ENCODE measurements at places on chromosomes 2 and 18.
A peak's percentile ranks its signal among the peaks of the same experiment; 100 is the strongest.

DNA sequence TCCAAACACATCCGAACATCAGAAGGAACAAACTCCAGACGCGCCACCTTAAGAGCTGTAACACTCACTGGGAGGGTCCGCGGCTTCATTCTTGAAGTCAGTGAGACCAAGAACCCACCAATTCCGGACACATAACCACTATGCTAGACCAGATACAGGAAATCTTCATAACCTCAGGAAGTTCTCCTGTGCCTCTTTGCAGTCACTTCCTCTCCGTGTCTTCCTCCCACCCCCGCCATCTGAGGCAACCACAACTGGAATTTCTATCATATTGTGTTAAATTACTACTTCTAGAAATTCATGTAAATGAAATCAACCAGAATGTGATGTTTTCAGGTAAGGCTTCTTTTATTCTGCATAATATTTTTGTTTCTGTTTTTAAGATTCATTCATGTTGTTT, 631.0 kb upstream of the NXPH2 start:
- DNase-seq, result no peak

DNA sequence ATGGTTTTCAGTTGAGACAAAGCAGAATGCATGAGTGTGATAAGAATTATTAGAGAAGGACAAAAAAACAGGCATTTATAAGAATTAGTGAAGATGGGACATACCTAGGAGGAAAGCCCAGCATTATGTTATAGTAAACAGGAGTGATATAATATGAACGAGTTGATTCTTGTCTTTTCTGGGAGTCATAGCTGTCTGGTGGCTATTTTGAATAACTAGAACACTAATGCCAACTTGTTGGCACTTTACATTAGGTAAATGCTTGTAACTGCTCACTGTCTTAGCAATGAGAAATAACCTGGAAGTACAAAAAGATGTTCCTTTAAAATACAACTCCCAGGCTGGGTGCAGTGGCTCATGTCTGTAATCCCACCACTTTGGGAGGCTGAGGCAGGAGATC, 540.8 kb upstream of the SPHKAP start:
- no peak for DNase-seq

GRCh38 chr18:48002933-48003365, 72.5 kb upstream of the SMAD2 start:
- DNase-seq, result peak; percentile 4

DNA sequence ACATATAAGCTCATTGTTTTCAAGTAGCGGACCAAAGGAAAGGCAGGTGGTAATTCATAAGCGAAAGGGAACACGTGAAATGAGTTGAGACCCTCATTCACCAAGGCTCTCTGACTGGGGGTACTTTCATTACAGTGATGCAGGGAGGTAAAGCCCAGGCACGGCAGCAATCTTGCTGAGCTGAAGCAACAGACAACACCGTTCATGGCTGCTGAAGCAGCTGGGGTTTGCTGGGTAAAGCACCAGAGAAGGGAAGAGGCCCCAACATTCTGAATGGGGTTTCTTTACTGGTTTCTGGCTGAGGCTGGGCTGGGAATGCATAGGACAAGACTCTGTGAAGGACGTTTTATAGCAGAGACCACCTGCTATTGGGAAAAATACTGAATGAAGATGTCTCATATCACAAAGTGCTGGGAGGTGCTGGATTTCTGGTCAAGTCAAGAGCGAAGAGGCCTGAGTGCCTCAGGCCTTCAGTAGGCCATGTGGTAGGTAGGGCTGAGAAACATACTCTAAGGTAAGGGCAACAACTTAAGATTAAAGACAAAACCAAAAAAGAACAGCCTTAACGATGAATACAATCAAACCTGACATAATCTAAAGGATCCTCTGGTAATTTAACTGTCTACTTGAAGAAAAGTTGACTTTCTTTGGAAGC, 324.7 kb upstream of the PIK3C3 start:
- DNase-seq, result no peak

DNA sequence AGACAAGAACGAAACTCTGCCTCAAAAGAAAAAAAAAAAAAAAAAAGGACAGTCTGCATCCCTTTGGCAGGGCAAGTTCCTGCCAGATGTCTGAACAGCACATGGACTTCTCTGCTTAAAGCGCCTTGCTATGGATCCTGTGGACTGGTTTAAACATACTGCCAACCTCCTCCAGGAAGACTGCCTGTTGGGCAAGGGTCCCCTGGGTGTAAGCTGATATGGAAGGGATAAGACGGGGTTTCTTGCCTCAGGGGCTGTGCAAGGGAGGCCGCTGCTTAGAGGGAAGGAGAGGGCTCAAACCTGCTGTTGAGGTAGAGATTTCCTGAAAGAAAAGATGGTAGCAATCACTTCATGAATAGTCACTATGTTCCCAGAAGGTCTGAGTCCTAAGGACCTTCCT, 22.2 kb downstream of the SKA1 start:
- DNase-seq, result peak; percentile 12

DNA sequence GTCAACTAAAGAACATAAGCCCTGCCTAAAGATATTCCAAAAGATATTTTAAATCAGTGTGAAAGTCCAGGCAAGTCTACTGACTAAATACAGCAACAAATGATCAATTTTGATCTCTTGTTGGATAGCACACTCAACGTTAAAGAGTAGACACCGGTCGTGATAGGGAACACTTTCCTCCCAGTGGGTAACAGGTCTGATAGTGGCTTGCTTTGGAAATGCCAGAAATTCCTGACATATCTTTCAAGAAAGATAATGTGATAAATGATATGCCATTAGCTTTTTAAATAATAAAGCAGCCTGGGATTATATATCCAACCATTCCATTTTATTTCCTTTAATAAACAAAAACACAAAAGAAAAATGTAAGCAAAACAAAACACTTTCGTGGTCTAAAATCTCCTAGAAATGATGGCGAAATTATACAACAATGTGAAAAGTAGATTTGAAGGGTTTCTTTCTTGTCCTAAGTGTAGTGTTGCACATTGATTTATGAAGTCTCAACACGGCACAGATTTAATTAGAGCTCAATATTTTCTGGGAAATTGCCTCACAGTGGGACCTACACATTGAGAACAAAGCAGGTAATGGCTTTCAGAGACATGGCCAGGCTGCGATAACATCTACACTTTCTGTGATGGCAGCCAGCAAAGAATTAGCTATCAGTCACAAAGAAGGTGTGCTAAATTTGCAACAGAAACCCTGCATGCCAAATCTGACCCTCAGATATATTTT, 158.6 kb downstream of the PPP1R1C start:
- DNase-seq, result no peak

DNA sequence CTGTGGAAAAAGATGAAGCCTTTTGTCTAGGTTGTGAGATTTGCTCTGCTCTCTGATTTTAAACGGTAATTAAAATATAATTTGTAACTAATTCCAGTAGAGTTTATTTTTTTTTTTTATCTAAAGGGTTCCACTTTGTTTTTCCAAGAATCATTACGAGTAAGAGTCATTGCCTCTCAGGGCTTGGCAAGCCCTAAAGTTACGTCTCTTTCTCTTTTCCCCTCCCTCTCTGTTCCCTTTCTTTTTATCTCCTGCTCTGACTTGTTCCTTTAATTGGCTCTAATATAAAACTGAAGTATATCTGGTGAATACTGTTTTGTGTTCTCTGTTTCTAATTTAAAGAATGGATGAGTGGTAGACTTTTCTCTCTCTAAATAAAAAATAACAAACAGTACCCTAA, 75.8 kb downstream of the CALCRL start:
- DNase-seq, result no peak
